ENCODE measurements at places on chromosomes 6 and 20.

- no peak for DNase-seq
Observed at GRCh38 chr6:164996838-164997237, 312.6 kb downstream of the C6orf118 start.

DNA sequence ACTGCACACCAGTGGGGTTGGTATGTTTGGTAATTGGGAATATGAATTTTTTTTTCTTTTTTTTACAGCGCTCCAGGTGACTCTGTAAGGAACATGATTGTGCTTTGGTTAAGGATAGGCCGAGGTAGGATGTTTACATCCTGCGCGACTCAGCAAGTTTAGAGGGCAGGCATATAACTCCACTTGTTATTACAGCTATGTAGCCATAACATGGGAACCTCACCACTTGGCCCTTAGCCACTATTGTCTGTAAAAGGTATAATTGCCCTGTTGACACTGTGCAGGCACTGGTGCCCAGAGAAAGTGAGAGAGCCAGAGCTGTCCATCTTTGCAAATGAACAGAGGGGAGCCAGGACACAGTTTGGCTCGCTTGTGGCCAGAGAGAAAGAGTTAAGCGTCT lies 172.9 kb downstream of the MCHR2 start:
- no peak for DNase-seq

DNA sequence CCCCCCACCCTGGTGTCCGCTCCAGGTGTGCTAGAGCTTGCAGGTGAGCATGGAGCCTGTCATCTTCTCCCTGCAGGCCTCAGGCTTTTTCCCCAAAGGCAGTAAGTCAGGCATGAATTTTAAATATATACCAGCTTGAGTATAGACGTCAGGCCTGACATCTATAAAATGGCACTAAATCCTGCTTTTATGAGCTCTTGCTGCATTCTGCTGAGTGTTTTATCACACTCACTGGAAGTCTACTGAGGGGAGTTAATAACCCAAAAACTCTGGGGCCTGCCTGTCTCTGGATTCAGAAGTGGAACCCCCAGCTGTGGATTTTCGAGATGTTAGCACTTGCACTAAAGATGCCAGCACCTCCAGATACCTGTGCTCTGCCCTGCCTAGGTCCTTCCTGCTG lies 133.4 kb upstream of the TOP1 start:
- DNase-seq = no peak

DNA sequence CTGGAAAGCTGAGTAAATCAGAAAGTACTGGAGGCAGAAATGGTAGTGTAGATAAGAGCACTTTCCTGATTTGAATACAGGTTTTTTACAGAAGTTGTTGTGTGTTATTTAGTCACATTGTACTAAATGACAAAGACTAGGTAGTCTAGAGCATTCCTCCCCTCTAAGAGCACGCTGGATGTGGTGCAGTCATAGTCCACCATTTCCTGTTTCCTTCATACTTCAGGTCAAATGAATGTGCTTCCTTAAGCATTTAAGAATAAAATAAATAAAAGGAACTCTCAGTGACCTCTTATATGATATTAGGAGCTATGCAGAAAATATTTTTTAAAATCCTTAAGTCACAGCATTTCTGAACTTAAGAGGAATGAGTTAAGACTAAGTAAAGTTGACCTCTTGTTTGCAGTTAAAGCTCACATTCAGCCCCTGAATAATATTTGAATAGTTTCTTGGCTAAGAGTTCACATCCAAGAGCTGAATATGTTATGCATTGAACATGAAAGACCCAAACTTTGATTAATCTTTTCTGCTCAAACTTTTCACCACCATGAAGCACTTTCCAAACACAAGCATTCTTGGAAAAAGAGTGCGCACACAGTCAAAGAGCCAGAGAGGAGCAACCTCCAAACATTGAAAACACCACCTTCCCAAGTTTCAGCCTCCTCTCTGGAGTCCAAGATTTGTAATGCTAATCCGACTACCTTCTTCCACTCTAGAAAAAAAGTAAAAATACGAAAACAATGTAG lies 53.4 kb upstream of the TMEM30A start:
- no peak for DNase-seq

DNA sequence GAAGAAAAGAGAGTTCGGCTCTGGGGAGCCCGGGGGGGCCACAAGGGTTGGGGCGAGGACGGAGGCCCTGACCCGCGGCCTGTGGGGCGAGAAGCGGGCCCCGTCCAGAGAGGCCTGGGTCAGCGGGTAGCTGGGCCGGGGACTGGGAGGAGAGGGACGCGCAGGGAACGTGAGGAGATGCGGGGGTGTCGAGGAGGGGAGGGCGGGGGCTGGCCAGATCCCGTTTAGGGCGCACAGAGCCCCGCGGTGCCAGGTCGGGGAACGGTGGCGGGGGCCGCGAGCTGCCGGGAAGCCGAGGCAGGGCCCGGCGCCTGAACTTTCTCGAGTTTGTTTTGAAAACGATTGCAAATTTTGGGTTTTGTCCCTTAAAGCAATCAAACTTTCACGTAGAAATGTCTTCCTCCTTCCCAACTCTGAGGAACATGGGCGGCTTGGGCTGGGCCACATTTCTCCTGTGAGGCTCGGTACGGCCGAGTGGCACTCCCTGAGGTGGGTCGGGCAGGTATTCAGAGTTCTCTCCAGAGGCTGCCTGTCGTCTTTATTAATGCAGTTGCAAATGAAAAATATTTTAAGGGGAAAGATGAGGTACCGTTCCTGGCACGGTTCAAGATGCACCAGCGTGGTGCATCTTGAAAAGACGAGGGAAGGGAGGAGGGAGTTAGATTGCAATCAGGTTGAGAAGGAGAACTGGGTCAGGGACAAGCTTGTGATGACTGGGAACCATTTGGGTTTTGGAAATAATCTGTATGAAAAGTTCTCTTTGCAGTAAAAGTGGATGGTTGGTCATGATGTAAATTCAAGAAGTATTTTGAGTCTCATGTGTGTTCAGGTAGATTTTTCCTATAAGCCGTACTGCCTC lies 972 bp downstream of the RNF8 start:
- peak; percentile 65 for DNase-seq

DNA sequence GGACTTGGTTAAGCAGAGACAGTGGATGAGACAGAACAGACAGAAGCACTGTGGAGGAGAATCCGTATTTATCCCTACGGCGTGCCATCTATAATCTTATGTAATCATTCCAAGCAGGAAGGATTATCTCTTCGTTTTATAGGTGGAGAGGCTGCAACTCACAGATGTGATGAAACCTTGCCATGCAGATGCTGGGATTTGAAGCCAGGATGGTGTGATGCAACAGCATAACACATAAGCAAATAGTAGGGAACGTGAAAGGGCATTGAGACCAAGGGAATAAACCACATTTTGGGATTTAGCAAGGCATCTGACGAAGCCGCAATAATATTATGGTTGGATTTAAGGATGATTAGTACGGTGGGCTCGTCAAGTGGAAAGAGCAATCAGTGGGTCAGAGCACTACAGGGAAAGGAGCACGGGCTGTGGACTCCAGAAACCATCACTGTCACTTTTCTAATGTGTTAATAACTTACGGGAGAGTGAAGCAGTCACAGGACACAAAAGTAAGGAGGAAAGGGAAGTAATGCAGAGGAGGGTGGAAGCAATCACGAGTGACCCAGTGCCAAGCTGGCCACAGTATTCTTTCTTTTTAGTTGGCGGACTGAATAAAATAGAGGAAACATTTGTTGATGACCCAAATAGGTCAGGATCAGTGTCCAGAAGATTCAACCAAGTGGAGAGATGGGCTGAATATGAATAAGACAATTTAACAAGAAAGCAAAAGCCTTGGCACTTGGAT lies 119.6 kb upstream of the EDN1 start:
- DNase-seq = no peak

GRCh38 chr20:42714298-42715141 lies 475.2 kb downstream of the PTPRT start:
- DNase-seq = peak; percentile 11

- no peak for DNase-seq
Observed at GRCh38 chr6:26033941-26034354, 53.3 kb upstream of the HFE start.
